Vagina (tissue), 2 donors: ENCODE measurements at places on chromosomes 11 and 22.
A peak's percentile ranks its signal among the peaks of the same experiment; 100 is the strongest.

GRCh38 chr11:27423125-27423524, 49.5 kb downstream of the LGR4 start:
- no peak overlapping the region for H3K4me3 ChIP-seq
- no peaks in the 10 kb centered on the region for H3K27me3 ChIP-seq
- H3K27ac ChIP-seq, result peak overlapping the region; percentile 5
- DNase-seq, result no peak

DNA sequence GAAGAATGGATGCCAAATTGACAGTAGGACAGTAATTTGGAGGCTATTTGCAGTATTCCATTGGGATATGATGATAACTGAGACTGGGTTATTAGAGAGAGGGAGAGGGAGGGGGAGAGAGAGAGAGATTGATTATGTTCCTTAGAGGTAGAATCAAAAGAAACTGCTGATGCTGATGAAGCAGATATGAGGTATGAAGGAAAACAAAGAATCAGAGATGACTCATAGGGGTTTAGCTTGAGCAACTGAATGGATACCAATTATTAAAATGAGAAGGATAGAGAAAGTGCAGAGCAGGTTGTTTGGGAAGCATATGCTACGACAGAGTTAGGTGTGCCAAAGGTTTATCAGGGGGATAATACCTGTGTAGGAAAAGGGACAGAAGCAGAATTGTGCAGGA, 12.8 kb upstream of the NUCB2 start:
- H3K27me3 ChIP-seq, result no peaks in the 10 kb centered on the region
- no peaks in the 10 kb centered on the region for H3K36me3 ChIP-seq
- H3K4me1 ChIP-seq, result no peaks in the 10 kb centered on the region
- no peak for DNase-seq
- H3K27ac ChIP-seq, result no peak overlapping the region

- DNase-seq, result no peak
- no peaks in the 10 kb centered on the region for H3K36me3 ChIP-seq
- H3K4me1 ChIP-seq, result no peaks in the 10 kb centered on the region
- no peaks in the 10 kb centered on the region for H3K27me3 ChIP-seq
- no peak overlapping the region for H3K27ac ChIP-seq
These were observed 235.7 kb upstream of the CADM1 start for GRCh38 chr11:115739878-115740277.

DNA sequence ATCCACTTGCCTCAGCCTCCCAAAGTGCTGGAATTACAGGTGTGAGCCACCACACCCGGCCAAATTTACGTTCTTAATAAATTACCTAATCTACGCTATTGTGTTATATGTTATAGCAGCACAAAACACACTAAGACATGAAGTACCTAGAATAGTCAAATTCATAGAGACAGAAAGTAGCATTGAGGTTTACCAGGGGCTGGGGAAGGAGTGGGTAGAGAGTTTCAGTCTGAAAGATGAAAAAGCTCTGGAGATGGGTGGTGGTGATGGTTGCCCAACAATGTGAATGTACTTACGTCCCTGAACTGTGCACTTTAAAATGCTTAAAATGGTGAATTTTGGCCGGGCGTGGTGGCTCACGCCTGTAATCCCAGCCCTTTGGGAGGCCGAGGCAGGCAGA, 65.7 kb upstream of the NUP50 start:
- no peak overlapping the region for H3K4me3 ChIP-seq
- DNase-seq, result no peak
- peaks cover 6% of the 10 kb centered on the region for H3K4me1 ChIP-seq
- no peaks in the 10 kb centered on the region for H3K27me3 ChIP-seq
- H3K36me3 ChIP-seq, result no peaks in the 10 kb centered on the region

GRCh38 chr11:62770778-62771143, 435 bp upstream of the TAF6L start:
- peaks cover 29% of the 10 kb centered on the region for H3K4me1 ChIP-seq
- H3K36me3 ChIP-seq, result no peaks in the 10 kb centered on the region
- H3K27ac ChIP-seq, result peak overlapping the region; percentile 98
- H3K27me3 ChIP-seq, result no peaks in the 10 kb centered on the region
- H3K4me3 ChIP-seq, result peak overlapping the region; percentile 78

- peaks cover 90% of the 10 kb centered on the region for H3K4me1 ChIP-seq
- H3K36me3 ChIP-seq, result no peaks in the 10 kb centered on the region
- H3K4me3 ChIP-seq, result peak within 1 kb of the TSS; percentile 69
- no peaks in the 10 kb centered on the region for H3K27me3 ChIP-seq
- peak within 1 kb of the TSS; percentile 99 for H3K27ac ChIP-seq
These were observed at the start of gene SERPINH1 for GRCh38 chr11:75562048-75562835. SERPINH1 (plus strand) TSS chr11:75562253; CDS start chr11:75566350, 4,097 bp downstream.

DNA sequence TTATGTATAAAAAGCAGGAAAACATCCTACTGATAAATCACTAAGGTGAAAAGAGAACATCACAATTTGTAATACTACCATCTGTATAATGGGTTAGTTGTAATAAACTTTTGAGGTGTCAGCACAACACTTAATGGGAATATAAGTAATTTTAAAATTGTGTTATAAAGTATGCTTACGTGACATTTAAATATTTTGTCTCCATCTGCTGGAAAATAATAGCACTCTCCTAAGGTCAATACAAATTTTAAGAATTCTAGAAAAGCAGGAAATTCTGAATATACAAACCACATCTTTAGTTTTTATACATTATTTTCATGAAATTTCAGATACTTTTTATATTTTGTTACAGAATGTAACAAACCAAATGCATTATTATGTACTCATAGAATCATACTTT, 19.5 kb downstream of the CWF19L2 start:
- peaks cover 37% of the 10 kb centered on the region for H3K36me3 ChIP-seq
- no peak overlapping the region for H3K4me3 ChIP-seq
- no peak overlapping the region for H3K27ac ChIP-seq
- no peaks in the 10 kb centered on the region for H3K27me3 ChIP-seq
- DNase-seq, result no peak

DNA sequence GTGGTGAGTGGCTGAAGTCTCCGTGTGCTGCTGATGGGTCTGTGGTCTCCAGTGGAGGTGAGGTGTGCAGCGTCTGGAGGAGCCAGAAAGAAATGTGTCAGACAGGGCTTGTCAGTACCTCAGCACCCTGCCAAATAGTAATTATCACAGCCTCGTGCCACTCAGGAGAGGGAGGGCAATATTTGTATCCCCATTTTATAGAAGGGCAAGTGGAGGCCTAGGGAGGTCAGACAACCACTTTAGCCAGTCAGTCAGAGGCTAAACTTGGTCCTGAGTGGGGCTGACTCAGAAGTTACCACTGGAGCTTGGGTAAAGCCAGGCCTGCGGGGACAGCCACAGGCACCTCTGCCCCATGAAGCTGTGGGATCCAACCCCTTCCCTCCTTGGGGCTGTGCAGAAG, 11.5 kb upstream of the ELF5 start:
- no peak overlapping the region for H3K4me3 ChIP-seq
- H3K27me3 ChIP-seq, result no peaks in the 10 kb centered on the region
- H3K4me1 ChIP-seq, result no peaks in the 10 kb centered on the region
- no peaks in the 10 kb centered on the region for H3K36me3 ChIP-seq
- no peak for DNase-seq
- no peak overlapping the region for H3K27ac ChIP-seq

- no peaks in the 10 kb centered on the region for H3K36me3 ChIP-seq
- no peak for DNase-seq
- H3K27me3 ChIP-seq, result no peaks in the 10 kb centered on the region
- H3K4me3 ChIP-seq, result no peak overlapping the region
These were observed 62.7 kb upstream of the AMPD3 start for GRCh38 chr11:10392095-10393079.

- peak overlapping the region; percentile 87 for H3K27ac ChIP-seq
- H3K4me3 ChIP-seq, result no peak overlapping the region
- H3K36me3 ChIP-seq, result peaks cover 38% of the 10 kb centered on the region
- peaks cover 34% of the 10 kb centered on the region for H3K4me1 ChIP-seq
- no peaks in the 10 kb centered on the region for H3K27me3 ChIP-seq
- DNase-seq, result no peak
These were observed 25.1 kb downstream of the RPL27A start for GRCh38 chr11:8707541-8708191.

GRCh38 chr11:57751676-57752253, at the start of gene BTBD18:
BTBD18 (minus strand) TSS chr11:57751819; CDS start chr11:57751188, 631 bp downstream.
- no peak within 1 kb of the TSS for H3K27ac ChIP-seq
- no peaks in the 10 kb centered on the region for H3K36me3 ChIP-seq
- no peak for DNase-seq
- no peaks in the 10 kb centered on the region for H3K4me1 ChIP-seq

DNA sequence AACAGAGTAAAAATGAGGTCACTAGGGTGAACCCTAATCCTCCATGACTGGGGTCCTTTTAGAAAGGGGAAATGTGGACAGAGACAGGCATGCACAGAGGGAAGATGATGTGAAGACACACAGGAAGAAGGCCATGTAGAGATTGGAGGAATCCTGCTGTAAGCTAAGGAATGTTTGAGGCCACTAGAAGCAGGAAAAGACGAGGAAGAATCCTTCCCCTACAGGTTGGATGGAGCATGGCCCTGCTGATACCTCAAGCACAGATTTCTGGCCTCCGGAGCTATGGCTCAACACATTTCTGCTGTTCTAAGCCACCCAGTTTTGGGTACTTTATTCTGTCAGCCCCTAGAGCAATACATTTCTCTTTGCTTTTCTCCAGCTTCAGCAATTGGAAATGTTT, 486.9 kb downstream of the MIAT start:
- no peak for DNase-seq
- no peaks in the 10 kb centered on the region for H3K27me3 ChIP-seq
- H3K36me3 ChIP-seq, result no peaks in the 10 kb centered on the region
- no peak overlapping the region for H3K4me3 ChIP-seq

DNA sequence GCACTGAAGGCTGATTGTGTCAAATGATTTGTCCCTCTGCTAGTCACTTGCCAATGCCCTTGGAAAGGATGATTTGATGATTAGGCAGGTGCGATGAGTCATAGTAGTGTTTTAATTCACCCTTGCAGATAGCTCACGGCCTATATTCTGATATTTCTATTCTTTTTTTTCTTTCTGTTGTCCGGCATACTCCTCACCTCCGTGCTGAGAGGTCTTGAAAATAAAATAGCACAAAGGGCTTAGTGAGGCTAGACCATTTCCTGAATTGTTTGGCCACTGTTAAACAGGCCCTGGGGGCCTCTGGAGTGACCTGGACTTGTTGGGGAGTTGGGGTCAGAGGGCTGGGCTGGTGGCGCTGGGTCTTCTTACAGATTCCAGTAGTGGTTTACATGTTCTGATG, 99.8 kb downstream of the ZBTB16 start:
- H3K27me3 ChIP-seq, result no peaks in the 10 kb centered on the region
- H3K4me1 ChIP-seq, result peaks cover 99% of the 10 kb centered on the region
- DNase-seq, result no peak
- peaks cover 33% of the 10 kb centered on the region for H3K36me3 ChIP-seq
- no peak overlapping the region for H3K4me3 ChIP-seq

DNA sequence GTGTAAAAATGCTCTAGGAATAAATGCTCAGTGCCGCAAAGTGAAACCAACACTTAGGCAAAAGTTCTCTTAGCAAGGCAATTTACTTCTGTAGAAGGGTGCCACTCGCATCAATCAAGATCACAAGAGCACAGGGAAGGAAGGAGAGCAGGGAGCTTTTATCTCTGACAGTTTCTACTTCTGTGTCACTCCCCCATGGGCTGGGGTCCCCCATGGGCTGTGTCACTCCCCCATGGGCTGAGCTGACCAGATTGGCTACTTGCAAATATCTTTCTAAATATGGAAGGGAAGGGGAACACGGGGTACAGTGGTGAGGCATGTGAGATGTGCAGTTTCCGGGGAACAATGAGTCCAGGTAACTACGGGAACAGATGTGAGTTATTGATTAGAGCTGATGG, 397 bp downstream of the OR52N2 start:
- no peak for DNase-seq
- no peaks in the 10 kb centered on the region for H3K4me1 ChIP-seq
- H3K27ac ChIP-seq, result no peak overlapping the region
- no peaks in the 10 kb centered on the region for H3K36me3 ChIP-seq
- peak overlapping the region; percentile 30 for H3K4me3 ChIP-seq

- H3K36me3 ChIP-seq, result no peaks in the 10 kb centered on the region
- no peaks in the 10 kb centered on the region for H3K27me3 ChIP-seq
- H3K4me3 ChIP-seq, result no peak overlapping the region
- H3K27ac ChIP-seq, result no peak overlapping the region
- DNase-seq, result no peak
These were observed 81.1 kb downstream of the BDNF start for GRCh38 chr11:27619039-27619574.

DNA sequence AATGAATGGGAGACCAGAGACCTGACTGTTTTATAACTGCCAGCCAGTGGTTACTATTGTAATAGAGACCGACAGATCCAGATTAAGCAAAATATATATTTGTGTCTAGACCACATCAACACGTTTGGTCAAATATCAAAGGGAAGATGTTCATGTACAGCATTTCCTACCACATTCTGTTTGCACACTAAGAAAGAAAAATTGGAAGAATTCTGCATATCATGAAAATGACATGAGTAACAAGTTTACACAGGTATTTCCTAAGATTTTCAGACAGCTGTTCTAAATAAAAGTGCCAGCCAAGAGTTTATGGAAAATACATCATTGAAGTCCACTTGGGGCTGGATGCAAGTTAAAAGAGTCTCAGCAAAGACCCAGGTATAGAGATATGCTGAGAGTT, 145.5 kb upstream of the ANO3 start:
- no peaks in the 10 kb centered on the region for H3K4me1 ChIP-seq
- DNase-seq, result no peak
- no peak overlapping the region for H3K27ac ChIP-seq
- no peaks in the 10 kb centered on the region for H3K36me3 ChIP-seq

DNA sequence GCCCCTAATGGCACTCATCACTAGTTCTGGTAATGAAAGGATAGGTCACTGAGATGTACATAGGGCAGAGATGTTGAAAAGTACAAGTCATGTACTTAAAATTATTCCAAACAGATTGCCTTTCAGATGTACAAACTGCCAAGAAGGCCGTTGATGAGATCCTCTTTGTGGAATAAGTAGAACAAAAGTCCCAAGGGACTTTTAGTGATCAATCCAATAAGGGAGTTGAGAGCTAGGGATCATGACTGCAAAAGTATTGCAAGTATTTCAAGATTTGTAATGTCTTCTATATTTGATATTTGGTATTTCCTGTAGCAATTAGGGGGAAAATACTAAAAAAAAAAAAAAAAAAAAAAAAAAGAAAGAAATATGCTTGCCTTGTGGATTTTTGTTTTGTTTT, 82.2 kb downstream of the ATG16L2 start:
- H3K4me1 ChIP-seq, result no peaks in the 10 kb centered on the region
- H3K4me3 ChIP-seq, result no peak overlapping the region
- DNase-seq, result no peak
- H3K27ac ChIP-seq, result no peak overlapping the region
- no peaks in the 10 kb centered on the region for H3K36me3 ChIP-seq

DNA sequence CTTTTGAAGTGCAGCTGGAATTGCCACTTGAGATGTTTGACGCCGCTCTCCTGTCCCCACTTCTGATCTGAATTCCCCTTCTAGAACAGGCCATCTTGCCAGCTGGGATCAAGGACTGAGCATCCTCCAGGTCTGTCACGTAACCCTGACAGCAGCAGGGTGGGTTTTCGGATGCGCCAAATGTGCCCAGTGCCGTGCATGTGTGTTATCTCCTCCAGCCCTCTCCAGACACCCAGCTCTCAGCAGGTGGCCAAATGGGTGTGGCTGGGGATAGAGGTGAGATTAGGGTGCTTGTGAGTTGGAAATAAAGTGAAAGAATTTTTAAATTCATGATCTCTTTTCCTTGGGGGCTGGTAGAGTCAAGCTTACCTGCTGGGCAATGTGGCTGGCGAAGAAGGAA, 3.3 kb downstream of the OSBP2 start:
- H3K4me1 ChIP-seq, result peaks cover 8% of the 10 kb centered on the region
- DNase-seq, result no peak
- H3K4me3 ChIP-seq, result no peak overlapping the region

GRCh38 chr11:18706330-18707243, 8.0 kb downstream of the TMEM86A start:
- H3K27me3 ChIP-seq, result no peaks in the 10 kb centered on the region
- peaks cover 28% of the 10 kb centered on the region for H3K4me1 ChIP-seq
- H3K27ac ChIP-seq, result peak overlapping the region; percentile 74
- H3K36me3 ChIP-seq, result peaks cover 1% of the 10 kb centered on the region
- DNase-seq, result no peak
- H3K4me3 ChIP-seq, result peak overlapping the region; percentile 65
